ENCODE measurements at places on chromosomes 1 and 21.

GRCh38 chr1:162380061-162380846 is 1.3 kb upstream of the C1orf226 start:
- no peak overlapping the region for H3K27ac ChIP-seq
- peaks cover 7% of the 10 kb centered on the region for H3K27me3 ChIP-seq
- H3K36me3 ChIP-seq = peaks cover under 1% of the 10 kb centered on the region
- no peak for DNase-seq

GRCh38 chr1:7299994-7300393 is 471.1 kb upstream of the VAMP3 start:
- H3K36me3 ChIP-seq = no peaks in the 10 kb centered on the region
- no peak overlapping the region for H3K27ac ChIP-seq
- DNase-seq = no peak
- H3K27me3 ChIP-seq = peaks cover 67% of the 10 kb centered on the region
- no peak overlapping the region for H3K4me3 ChIP-seq

GRCh38 chr1:101587741-101588140 is 350.9 kb downstream of the S1PR1 start:
- H3K27ac ChIP-seq = no peak overlapping the region
- peaks cover 42% of the 10 kb centered on the region for H3K27me3 ChIP-seq
- no peaks in the 10 kb centered on the region for H3K4me1 ChIP-seq
- no peak for DNase-seq
- H3K4me3 ChIP-seq = no peak overlapping the region

DNA sequence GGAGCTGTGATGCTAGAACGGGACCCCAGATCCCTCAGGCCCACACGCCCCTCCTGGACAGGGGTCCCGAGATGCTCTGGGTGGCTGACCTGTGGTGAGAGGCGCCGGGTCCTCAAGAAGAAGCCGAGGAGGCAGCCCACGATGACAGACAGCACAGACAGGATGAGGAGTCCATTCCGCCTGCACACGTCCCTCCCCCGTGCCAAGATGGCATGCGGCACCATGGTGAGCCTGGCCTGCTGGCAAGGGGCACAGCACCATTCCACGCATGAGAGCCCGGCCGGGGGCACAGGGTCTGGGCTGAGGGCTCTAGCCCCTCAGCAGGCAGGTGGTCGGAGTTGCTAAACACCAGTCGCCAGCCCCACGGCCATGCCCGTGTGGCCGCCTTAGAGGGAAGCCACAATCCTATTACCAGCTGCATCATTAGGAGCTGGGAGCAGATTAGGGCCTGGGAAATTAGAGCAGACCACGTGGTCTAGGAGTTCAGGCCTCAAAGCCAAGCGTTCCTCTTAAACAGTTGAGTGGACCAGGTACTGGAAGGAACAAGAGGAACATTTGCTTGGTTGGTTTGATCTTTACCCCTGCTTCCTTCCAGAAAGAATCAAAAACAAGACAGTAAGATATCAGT is at the start of gene SLC1A7:
Gene SLC1A7, minus strand, starts transcription at position 413 of the 628 bp plus-strand sequence. Its CDS starts 189 bp downstream, at position 224.
- H3K4me1 ChIP-seq = peaks cover 2% of the 10 kb centered on the region
- H3K27me3 ChIP-seq = peaks cover 29% of the 10 kb centered on the region
- no peaks in the 10 kb centered on the region for H3K36me3 ChIP-seq
- no peak within 1 kb of the TSS for H3K27ac ChIP-seq

DNA sequence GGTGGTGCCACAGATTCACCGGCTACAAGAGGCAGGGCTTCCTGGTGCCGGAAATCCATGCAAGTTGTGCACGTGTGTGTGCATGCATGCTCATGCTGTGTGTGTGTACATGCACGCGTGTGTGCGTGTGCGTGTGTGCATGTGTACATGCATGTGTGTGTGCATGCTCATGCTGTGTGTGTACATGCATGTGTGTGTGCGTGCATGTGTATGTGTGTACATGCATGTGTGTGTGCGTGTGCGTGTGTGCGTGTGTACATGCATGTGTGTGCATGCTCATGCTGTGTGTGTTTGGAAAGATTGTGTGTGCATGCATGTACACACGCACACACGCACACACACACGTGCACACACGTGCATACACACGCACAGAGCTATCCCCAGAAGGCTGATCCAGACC is 48.9 kb downstream of the PRDM16 start:
- no peak overlapping the region for H3K4me3 ChIP-seq
- H3K4me1 ChIP-seq = no peaks in the 10 kb centered on the region
- peaks cover 6% of the 10 kb centered on the region for H3K27me3 ChIP-seq
- no peaks in the 10 kb centered on the region for H3K36me3 ChIP-seq

- no peaks in the 10 kb centered on the region for H3K36me3 ChIP-seq
- no peak overlapping the region for H3K4me3 ChIP-seq
- no peaks in the 10 kb centered on the region for H3K27me3 ChIP-seq
- no peak for DNase-seq
These were observed 305.4 kb upstream of the PTBP2 start for GRCh38 chr1:96416111-96416595.

DNA sequence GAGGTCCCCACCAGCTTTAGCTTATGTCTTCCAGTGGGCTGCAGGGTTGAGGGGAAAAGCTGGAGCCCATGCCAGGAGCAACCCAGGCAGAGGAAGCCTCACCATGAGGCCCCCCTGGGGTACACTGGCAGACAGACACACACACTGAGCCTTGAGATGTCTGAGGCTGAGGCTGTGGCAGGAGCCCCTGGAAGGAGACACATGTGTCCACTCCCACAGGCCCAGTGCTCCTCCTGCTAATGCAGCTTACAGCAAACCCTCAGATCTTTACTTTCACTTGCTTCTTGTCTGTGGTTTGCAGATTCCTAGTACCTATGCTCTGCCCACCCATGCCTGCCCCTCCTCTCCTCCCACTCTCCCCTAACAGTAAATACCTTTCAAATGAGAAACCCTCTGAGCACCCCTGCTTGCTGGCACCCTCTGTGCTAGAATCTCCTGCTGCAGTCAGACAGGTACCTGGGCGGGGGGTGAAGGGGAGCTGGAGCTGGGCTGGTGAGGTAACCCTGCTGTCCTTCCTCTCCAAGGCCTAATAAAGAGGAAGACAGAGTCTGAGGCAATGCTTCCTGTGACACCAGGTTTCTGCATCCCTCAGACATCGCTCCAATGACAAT is 63.4 kb upstream of the NEK2 start:
- peak overlapping the region; percentile 88 for H3K27ac ChIP-seq
- peaks cover 5% of the 10 kb centered on the region for H3K27me3 ChIP-seq
- DNase-seq = no peak
- peak overlapping the region; percentile 64 for H3K4me3 ChIP-seq
- H3K4me1 ChIP-seq = peaks cover 35% of the 10 kb centered on the region

- no peaks in the 10 kb centered on the region for H3K36me3 ChIP-seq
- DNase-seq = no peak
- no peak overlapping the region for H3K4me3 ChIP-seq
- H3K27me3 ChIP-seq = no peaks in the 10 kb centered on the region
- no peaks in the 10 kb centered on the region for H3K4me1 ChIP-seq
These were observed 1232.0 kb downstream of the KCNT2 start for GRCh38 chr1:195376190-195376589.

DNA sequence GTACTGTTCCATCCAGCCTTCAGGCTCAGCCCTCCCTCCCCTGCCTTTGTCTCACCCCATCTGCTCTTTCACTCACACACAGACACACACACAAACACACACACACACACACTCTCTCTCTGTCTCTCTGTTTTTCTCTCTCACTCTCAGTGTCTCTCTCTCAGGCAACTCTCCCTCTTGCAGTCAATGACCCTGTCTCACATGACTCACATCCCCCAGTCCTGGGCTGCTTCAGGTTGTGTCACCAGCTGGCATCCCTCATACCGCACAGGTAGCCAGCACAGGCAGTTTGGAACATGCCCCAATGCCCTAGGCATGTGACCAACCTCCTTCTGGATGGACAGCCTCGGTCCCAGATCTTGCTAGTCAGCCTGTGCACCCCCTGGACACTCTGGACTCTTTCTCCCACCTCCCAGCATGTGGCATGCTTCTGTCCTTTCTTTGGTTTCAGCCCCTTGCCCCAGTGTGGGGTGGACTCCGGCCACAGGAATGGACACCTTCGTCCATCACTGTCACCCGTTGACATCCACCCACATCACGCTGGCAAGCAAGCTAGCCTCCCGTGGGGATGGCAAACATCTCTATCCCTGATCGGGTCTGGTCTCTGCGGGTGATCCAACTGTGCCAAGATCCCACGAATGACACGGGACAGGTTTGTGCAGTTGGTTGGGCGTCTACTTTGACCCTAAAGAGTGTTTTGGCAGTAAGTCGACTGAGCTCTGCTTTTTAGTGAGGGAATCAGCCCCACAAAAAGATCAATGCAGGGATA is 23.4 kb upstream of the FCGR2A start:
- no peak overlapping the region for H3K4me3 ChIP-seq
- H3K36me3 ChIP-seq = no peaks in the 10 kb centered on the region
- H3K4me1 ChIP-seq = no peaks in the 10 kb centered on the region
- H3K27ac ChIP-seq = no peak overlapping the region
- DNase-seq = no peak

DNA sequence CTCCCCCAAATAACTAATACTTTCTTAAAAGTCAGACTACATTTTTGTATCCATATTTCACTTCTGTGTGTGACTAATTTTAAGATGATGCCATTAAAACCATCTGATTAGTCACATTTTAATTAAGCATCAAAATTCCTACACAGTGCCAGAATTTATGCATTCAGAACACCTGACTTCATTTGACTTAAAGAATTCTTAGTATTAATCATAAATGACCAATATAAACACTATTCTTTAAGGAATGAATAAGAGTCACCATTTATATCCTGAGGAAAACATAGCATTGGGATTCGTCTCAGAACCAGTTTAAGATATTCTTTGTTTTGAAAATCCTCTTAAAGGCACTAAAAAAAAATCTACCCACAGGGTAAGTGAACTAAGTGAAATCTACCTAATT is 37.0 kb downstream of the TM2D1 start:
- H3K4me1 ChIP-seq = peaks cover 4% of the 10 kb centered on the region
- DNase-seq = no peak
- H3K27me3 ChIP-seq = no peaks in the 10 kb centered on the region
- no peak overlapping the region for H3K27ac ChIP-seq
- peaks cover 2% of the 10 kb centered on the region for H3K36me3 ChIP-seq

DNA sequence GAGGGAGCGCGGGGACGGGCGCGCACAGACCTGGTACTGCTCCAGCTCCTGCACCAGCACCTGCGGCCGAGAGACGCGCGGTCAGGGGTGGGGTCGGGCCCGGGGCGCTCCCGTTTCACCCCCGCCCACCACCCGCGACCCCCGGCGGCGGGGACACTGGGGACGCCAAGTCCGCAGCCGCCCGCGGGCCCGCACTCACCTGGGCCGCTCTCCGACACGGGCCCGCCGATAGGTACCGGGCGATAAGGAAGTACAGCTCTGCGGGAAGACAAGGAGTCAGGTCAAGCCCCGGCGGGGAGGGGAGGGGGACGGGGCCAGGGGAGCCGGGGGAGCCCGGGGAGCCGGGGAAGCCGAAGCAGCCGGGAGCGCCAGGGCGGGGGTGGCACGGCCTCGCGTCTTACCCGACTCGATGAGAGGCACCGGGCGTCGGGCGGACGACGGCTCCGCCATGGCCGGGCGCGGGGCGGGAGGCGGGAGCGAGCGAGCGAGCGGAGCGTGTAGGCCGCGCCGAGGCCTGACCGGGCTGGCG is 326 bp downstream of the BRWD1 start:
- peak overlapping the region; percentile 93 for H3K27ac ChIP-seq
- peak overlapping the region; percentile 92 for H3K4me3 ChIP-seq
- no peak for DNase-seq
- H3K4me1 ChIP-seq = peaks cover 41% of the 10 kb centered on the region
- no peaks in the 10 kb centered on the region for H3K27me3 ChIP-seq

GRCh38 chr21:42746240-42746592 is 92.8 kb downstream of the PDE9A start:
- H3K4me3 ChIP-seq = peak overlapping the region; percentile 75
- no peaks in the 10 kb centered on the region for H3K36me3 ChIP-seq
- DNase-seq = no peak
- no peaks in the 10 kb centered on the region for H3K27me3 ChIP-seq

- no peak overlapping the region for H3K4me3 ChIP-seq
- no peak for DNase-seq
- peaks cover 2% of the 10 kb centered on the region for H3K36me3 ChIP-seq
- no peaks in the 10 kb centered on the region for H3K4me1 ChIP-seq
These were observed 30.6 kb upstream of the INSL5 start for GRCh38 chr1:66831529-66832239.

- DNase-seq = no peak
- H3K36me3 ChIP-seq = peaks cover 5% of the 10 kb centered on the region
- no peaks in the 10 kb centered on the region for H3K27me3 ChIP-seq
- peak overlapping the region; percentile 100 for H3K4me3 ChIP-seq
These were observed 648 bp downstream of the ATP5PF start for GRCh38 chr21:25733859-25734653.

GRCh38 chr21:34215911-34216717 is 142.7 kb downstream of the MRPS6 start:
- H3K4me1 ChIP-seq = no peaks in the 10 kb centered on the region
- no peak overlapping the region for H3K27ac ChIP-seq

DNA sequence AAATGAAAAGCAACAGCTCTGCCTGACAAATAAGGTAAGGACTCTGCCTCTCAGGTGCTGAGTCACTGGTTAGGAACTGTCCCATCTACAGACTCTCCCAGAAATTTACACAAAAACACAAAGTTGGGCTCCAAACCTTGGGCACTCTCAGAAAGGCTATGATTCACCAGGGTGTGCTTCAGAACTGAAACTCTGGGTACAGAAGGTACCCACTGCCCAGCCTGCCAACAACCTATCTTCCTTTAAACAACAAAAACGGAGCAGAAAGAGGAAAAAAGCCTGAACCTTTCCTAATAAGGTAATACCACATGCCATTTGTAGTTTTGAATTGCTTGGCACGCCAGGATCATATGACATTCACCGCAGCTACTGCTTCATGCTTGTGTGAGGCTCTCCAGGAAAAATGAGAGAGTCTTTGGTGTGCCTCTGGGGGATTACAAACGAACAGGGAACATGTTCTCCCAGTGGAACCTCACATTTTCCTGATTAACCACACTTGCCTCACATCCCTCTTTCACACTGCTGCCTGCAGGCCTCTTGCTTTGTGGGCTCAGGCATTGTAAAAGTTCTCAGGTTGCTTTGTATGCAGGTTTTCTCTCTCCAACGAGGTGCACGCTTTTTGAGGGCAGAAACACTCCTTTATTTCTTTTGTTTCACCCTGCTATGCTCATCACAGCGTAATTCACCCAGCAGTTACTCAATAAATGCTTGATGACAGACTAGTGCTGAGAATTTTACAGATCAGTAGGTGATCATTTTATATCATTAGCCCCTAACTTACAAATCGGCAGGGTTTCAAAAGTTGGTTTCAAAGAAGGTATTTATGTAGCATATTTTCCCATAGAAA is 65.1 kb downstream of the GADD45A start:
- H3K4me1 ChIP-seq = peaks cover 16% of the 10 kb centered on the region
- H3K36me3 ChIP-seq = no peaks in the 10 kb centered on the region
- peaks cover 31% of the 10 kb centered on the region for H3K27me3 ChIP-seq
- H3K4me3 ChIP-seq = no peak overlapping the region
- DNase-seq = no peak
- H3K27ac ChIP-seq = no peak overlapping the region

- no peak overlapping the region for H3K4me3 ChIP-seq
- H3K27ac ChIP-seq = peak overlapping the region; percentile 91
- no peaks in the 10 kb centered on the region for H3K27me3 ChIP-seq
- no peak for DNase-seq
- H3K4me1 ChIP-seq = peaks cover 56% of the 10 kb centered on the region
These were observed 97.8 kb upstream of the BMP8A start for GRCh38 chr1:39393645-39394044.

GRCh38 chr1:29826646-29827045 is 590.3 kb downstream of the PTPRU start:
- no peak overlapping the region for H3K4me3 ChIP-seq
- H3K27me3 ChIP-seq = peaks cover 20% of the 10 kb centered on the region
- DNase-seq = no peak
- no peaks in the 10 kb centered on the region for H3K4me1 ChIP-seq
